ENCODE measurements at places on chromosomes 3 and 15.

- no peak for DNase-seq
Observed at GRCh38 chr3:125644036-125645005, 49.0 kb upstream of the OSBPL11 start.

DNA sequence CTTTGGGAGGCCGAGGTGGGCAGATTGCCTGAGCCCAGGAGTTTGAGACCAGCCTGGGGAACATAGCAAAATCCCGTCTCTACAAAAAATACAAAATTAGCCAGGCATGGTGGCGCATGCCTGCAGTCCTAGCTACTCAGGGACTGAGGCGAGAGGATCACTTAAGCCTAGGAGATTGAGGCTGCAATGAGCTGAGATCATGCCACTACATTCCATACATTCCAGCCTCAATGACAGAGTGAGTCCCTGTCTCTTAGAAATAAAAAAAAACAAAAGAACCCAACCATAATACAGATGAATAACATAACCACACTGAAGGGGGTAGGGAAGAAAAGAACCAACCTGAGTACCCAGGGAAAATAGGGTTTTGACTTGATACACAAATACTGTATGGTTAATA lies 19.7 kb upstream of the CGNL1 start:
- no peak for DNase-seq

DNA sequence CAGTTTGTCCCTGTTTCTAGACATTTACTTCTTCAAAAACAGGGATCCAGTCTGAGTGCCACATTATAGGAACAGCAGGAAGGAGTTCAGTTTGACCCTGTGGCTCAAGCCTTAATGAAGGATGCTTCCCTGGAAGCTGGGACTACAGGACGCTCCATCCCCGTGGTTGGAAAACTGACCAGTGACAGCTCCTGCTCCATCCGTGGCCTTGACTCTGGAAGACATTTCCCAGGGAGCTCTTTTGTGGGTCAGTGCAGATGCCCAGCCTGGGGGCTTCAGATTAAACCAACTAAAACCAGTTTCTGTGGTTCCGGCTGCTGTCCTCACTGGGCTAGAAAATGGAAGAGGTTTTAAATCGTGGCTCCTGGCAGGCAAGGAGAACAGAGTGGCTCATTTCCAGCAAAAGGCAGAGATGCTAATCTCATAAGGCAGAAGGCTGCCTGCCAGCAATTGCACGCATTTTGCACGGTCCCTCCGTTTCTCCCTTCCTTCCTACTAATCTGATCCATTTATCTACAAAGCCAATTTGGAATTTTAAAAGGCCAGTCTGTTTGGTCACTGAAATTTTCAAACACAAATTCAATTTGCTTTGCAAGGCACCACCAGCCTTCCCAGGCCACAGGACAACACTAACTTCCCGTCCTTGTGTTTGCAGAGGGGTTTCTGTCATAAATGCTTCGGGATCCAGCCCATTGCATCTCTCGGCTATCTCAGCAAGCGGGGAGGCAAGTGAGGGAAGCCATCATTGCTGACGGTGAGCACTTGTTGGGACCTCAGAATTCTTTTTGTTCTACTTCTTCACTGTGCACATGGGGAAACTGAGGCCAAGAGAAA lies 6.2 kb upstream of the SSUH2 start:
- no peak for DNase-seq

DNA sequence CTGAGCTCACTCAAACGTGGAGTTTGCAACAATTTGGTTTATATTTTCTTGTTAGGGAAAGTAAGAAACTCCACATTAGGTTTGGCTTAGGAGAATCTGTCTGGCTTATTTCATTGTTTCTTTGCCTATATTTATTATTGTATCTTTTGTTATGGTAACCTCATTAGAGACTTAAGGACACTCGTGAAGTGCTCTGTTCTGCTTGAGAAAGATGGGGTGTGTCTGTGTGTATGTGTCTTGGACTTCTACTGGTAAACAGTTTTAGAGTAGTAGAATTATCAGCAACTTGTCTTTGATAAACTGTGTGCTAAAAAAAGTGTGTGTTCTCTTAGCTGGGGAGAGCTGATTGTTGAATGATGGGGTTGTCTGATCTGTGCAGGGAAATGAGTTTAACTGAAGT lies 306.5 kb downstream of the RBMS3 start:
- DNase-seq, result no peak

GRCh38 chr3:195441051-195441450 lies 1.8 kb downstream of the ACAP2 start:
- no peak for DNase-seq

Data from stimulated activated CD8-positive, alpha-beta memory T cell treated with anti-CD3 and anti-CD28 coated beads, Interleukin-2, amount 100 ng/mL, for 1 hour (primary cell).